ENCODE measurements at places on chromosomes 7 and 10.

GRCh38 chr10:24341371-24341770, 132.4 kb downstream of the KIAA1217 start:
- no peak for DNase-seq

GRCh38 chr10:80344276-80344675, 12.3 kb downstream of the DYDC1 start:
- DNase-seq: no peak

DNA sequence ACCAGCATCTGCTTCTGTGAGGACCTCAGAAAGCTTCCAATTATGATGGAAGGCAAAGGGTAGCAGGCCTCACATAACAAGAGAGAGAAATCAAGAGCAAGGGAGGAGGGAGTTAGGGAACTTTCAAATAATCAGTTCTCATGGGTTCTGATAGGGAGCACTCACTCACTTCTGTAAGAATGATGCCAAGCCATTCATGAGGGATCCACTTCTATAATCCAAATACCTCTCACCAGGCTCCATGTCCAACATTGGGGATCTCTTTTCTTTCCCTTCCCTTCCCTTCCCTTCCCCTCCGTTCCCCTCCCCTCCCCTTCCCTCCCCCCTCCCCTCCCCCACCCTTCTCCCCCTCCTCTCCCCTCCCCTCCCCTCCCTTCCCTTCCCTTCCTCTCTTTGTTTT, 884.6 kb upstream of the GHITM start:
- DNase-seq: no peak

DNA sequence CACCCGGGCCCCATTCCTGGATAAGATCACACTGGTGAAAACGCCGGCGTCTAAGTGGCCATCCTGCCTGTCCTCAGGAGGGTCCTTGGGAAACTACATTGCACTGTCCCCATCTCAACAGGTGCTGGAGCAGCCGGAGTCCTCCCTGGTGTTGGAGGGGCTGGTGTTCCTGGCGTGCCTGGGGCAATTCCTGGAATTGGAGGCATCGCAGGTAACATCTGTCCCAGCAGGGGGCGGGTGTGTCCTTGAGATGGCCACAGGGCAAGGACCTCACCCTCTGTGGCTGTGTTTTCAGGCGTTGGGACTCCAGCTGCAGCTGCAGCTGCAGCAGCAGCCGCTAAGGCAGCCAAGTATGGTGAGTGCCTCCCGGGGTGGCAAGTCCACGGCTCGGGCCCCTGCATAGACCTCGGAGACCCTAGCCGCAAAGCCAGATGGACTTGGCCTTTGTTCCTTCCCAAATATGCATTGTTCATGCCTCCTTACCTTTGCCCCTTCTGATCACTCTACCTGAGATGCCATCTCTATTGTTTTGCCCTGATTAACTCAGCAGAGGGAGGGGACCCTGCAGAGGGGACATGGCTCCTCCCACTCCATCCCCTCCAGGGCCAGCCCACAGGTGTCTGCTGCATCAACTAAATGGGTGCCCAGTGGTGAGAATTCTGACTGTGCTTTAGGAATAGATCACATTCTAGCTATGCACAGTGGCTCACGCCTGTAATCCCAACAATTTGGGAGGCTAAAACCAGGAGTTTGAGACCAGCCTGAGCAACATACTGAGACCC, 23.8 kb downstream of the ELN start:
- DNase-seq: no peak

DNA sequence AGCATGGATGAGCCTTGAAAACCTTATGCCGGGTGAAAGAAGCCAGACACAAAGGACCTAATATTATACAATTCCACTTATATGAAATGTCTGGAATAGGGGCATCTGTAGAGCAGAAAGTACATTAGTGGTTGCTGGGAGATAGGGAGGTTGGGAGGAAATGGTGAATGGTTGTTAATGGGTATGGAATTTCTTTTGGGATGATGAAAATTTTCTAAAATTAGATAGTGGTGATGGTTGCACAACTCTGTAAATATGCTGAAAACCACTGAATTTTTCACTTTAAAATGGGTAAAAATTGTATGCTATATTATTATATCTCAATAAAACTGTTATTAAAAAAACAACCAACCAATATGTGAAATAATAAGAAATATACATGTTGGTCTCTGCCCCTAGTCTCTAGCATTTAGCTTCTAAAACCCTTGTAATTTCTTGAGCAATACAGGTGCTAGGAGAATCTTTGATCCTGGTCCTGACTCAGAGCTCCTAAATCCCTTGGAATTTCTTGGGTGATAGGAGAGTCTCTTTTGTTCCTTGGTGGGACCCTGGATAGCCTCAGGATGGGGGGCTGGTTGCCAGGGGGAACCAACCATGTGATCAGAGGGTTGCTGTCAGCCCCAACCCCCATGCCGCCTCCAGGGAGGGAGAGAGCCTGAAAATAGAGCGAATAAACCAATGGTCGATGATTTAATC, 64.0 kb downstream of the TACR2 start:
- no peak for DNase-seq

- no peak for DNase-seq
Observed at GRCh38 chr7:26055241-26055640, 96.8 kb upstream of the NFE2L3 start.

GRCh38 chr10:113298616-113299015, 254.2 kb upstream of the HABP2 start:
- no peak for DNase-seq

GRCh38 chr10:19778996-19779395, 37.2 kb upstream of the PLXDC2 start:
- DNase-seq: no peak

DNA sequence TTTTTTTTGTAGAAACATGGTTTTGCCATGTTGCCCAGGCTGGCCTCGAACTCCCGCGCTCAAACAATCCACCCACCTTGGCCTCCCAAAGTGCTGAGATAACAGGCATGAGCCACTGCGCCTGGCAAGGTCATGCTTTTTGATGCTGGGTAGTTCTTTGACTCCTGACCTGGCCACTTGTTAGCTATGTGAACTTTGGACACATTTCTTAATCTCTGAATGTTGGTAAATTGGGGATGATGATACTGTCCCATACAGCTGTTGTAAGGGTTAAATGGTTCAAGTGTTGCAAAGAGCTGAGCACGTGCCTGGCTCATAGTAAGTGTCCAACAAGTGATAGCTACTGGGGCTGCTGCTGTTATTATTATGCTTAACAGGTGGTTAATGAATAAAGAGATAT, 2.3 kb downstream of the ZNHIT1 start:
- DNase-seq: no peak

Data from left ventricle myocardium inferior (tissue), 1 donor.